ENCODE measurements at places on chromosomes 1 and 21.

- no peak for DNase-seq
- no peaks in the 10 kb centered on the region for H3K4me1 ChIP-seq
- no peaks in the 10 kb centered on the region for H3K36me3 ChIP-seq
- H3K27ac ChIP-seq = no peak overlapping the region
- no peaks in the 10 kb centered on the region for H3K27me3 ChIP-seq
- H3K4me3 ChIP-seq = no peak overlapping the region
These were observed 575.1 kb upstream of the BEND5 start for GRCh38 chr1:49351768-49352167.

DNA sequence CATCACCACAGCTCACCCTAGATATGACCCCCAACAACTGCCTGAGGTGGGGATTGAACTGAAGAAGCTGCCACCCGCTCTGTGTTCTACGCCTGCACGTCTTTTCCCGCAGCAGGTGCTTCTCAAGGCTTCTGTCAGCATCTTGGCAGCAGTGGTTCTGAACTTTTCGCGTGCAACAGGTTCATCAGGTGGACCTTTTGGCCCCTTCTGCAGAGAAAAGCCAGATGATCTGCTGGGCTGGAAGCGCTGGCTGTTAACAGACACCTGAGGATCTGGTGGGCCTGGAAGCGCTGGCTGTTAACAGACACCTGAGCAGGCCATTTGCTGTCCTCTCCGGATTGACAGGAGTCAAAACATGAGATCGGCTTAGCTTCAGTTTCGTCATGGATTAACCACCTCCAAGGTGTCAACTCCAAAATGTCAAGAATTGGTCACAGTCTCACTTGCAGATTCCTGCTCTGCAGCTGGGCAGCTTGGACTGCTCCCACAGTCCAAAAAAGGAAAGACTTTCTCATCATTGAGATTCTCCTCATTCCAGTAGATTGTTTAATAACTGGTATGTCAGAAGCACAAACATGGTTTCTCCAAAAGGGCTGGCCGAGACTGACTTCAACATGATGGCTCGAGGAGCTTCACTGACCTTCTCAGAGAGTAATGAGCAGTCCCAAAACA is 4.7 kb downstream of the C1orf174 start:
- no peak overlapping the region for H3K4me3 ChIP-seq
- H3K4me1 ChIP-seq = peaks cover 7% of the 10 kb centered on the region
- no peaks in the 10 kb centered on the region for H3K27me3 ChIP-seq
- no peak for DNase-seq
- no peak overlapping the region for H3K27ac ChIP-seq

GRCh38 chr1:204589409-204590038 is 73.3 kb downstream of the MDM4 start:
- no peak overlapping the region for H3K27ac ChIP-seq
- H3K27me3 ChIP-seq = no peaks in the 10 kb centered on the region
- no peak overlapping the region for H3K4me3 ChIP-seq
- H3K36me3 ChIP-seq = no peaks in the 10 kb centered on the region
- no peaks in the 10 kb centered on the region for H3K4me1 ChIP-seq

DNA sequence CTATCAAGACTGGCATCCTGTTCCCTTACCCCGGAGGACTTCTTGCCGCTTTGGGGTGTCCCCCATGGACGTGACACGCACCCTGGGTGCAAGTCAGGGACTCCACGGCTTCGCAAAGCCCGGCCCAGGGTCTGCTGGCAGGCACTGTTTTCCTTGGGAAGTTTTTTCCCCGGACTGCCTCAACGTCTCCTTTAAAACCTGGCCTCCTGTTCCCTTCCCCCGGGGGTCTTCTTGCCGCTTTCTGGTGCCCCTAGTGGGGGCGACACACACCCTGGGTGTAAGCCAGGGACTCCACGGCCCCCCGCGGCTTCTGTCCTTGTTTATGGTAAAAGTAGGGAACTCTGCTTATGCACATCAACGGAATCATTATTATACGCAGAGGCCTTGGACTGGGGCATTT is 136.6 kb downstream of the LIPI start:
- no peak for DNase-seq
- no peaks in the 10 kb centered on the region for H3K4me1 ChIP-seq
- no peak overlapping the region for H3K27ac ChIP-seq
- no peak overlapping the region for H3K4me3 ChIP-seq
- no peaks in the 10 kb centered on the region for H3K36me3 ChIP-seq
- no peaks in the 10 kb centered on the region for H3K27me3 ChIP-seq

- no peaks in the 10 kb centered on the region for H3K4me1 ChIP-seq
- no peak overlapping the region for H3K27ac ChIP-seq
- H3K36me3 ChIP-seq = peaks cover 11% of the 10 kb centered on the region
- no peaks in the 10 kb centered on the region for H3K27me3 ChIP-seq
- DNase-seq = no peak
- H3K4me3 ChIP-seq = no peak overlapping the region
These were observed 26.1 kb downstream of the RIPK4 start for GRCh38 chr21:41740604-41741252.

- H3K27me3 ChIP-seq = no peaks in the 10 kb centered on the region
- no peaks in the 10 kb centered on the region for H3K4me1 ChIP-seq
- no peak overlapping the region for H3K4me3 ChIP-seq
- no peak overlapping the region for H3K27ac ChIP-seq
- no peak for DNase-seq
These were observed 101.2 kb downstream of the INTS7 start for GRCh38 chr1:211933946-211934714.

- H3K36me3 ChIP-seq = no peaks in the 10 kb centered on the region
- no peaks in the 10 kb centered on the region for H3K4me1 ChIP-seq
- no peak overlapping the region for H3K4me3 ChIP-seq
- H3K27ac ChIP-seq = no peak overlapping the region
- DNase-seq = no peak
These were observed 62.8 kb downstream of the SAMSN1 start for GRCh38 chr21:14483296-14483695.

DNA sequence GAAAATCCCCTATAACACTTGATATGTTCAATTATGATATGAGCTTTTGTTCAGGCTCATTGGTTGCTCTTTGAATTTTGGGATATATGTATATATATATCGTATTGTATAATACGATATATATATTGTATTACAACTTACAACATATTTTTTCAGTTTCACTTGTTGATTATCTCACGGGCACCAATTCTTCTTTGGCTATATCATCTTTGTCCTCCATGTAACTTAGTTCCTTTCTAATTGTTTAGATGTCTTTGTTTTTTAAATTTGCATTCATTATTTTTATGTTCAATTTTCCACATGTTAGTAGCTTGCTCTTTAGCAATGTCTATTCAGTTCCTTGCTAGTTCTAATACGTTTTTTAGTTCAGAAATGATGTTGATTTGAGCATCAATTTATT is 150.0 kb downstream of the BACH1 start:
- no peaks in the 10 kb centered on the region for H3K27me3 ChIP-seq
- H3K27ac ChIP-seq = no peak overlapping the region
- no peaks in the 10 kb centered on the region for H3K4me1 ChIP-seq
- no peak overlapping the region for H3K4me3 ChIP-seq
- no peaks in the 10 kb centered on the region for H3K36me3 ChIP-seq

Measured in ascending aorta (tissue), 2 donors.